ENCODE measurements at places on chromosomes 1 and 21. TPM values are rescaled to one million over a fixed set of nuclear protein-coding genes. Genes with fewer than 3 reads are reported as not detected.

Gene CNR2
- total RNA-seq, result under 0.01 TPM

Gene CTSK
- 110 TPM for total RNA-seq

DNA sequence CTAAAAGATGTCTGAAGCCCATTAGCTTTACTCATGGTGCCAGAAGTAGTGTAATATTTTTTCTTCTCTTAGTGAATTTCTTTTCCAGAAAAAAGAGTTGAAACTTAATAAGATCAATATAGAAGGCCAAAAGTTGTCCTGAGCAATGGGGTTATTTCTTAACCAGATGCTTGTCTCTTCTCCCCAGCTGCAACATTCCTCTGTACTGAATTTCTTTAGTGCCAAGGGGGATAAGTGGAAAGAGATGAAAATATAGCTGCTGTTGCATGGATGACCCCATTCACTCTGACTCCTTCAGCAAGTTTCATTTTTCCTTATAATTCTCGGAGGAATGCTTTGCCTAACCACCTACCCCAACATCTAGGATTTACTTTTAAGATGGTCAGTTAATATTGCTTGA lies 675.0 kb downstream of the USP25 start:
- H3K4me1 ChIP-seq, result no peaks in the 10 kb centered on the region
- DNase-seq, result peak; percentile 96
- peak overlapping the region; percentile 68 for H3K27ac ChIP-seq
- H3K27me3 ChIP-seq, result no peaks in the 10 kb centered on the region

DNA sequence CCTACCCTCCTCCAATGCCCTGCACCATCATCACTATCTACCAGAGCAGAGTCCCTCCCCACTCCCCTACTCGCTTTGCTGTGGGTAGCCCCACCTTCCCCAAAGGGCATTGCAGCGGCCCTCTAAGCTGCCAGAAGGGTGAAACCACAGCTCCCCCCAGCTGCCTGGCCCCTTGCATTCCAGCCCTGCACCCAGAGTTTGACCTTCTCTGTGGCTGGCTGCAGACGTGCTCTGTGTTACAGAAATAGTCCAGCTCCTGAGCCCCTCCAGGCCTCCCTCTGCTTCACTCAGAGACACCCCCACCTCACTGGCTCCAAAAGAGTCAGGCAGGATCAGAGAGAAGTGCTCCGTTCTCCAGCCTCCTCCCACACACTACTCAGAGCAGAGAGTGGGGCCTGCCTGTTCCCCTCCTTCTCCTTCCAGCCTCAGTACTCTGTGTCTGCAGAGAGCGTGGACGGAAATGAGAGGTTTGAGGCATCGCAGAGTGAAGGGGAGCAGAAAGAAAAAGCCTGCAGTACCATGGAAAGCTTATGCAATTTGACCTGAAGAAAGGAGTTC lies 63.2 kb downstream of the PLEKHA6 start:
- peak overlapping the region; percentile 48 for H3K27ac ChIP-seq
- DNase-seq, result peak; percentile 60
- no peaks in the 10 kb centered on the region for H3K36me3 ChIP-seq
- no peak overlapping the region for H3K4me3 ChIP-seq
- H3K27me3 ChIP-seq, result no peaks in the 10 kb centered on the region

- H3K27ac ChIP-seq, result peak overlapping the region; percentile 29
- H3K4me3 ChIP-seq, result no peak overlapping the region
- peak; percentile 62 for DNase-seq
- H3K36me3 ChIP-seq, result no peaks in the 10 kb centered on the region
- peaks cover 2% of the 10 kb centered on the region for H3K27me3 ChIP-seq
Measured at GRCh38 chr1:53892911-53893310, 1.1 kb upstream of the DIO1 start.

DNA sequence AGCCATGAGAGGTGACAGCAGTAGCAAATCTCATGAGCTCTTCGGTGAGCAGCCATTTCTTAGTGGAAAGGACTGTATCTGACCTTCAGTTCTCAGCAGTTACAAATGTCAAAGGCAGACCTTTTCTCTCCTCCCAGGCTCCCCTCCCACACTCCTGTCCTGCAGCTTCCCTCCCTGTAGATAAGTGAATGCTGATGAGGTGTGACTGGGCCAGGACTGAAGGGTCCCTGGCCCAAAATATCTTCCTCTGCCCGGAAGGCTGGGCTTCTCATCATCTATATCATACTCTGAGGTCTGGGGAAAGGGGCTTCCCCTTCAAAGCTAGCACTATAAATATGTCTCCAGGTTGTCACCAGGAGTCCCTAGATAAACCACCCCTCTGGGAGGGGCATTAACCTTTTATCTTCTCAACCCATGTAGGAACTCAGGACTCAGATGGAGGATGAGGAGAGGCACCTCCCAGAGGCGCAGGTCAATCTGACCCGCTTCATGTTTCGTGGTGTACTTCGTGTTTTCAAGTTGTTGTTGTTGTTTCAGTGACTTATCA lies 3.6 kb upstream of the ADAMTSL4 start:
- peaks cover 2% of the 10 kb centered on the region for H3K27me3 ChIP-seq
- no peak for DNase-seq
- no peak overlapping the region for H3K4me3 ChIP-seq
- H3K27ac ChIP-seq, result no peak overlapping the region
- no peaks in the 10 kb centered on the region for H3K36me3 ChIP-seq

DNA sequence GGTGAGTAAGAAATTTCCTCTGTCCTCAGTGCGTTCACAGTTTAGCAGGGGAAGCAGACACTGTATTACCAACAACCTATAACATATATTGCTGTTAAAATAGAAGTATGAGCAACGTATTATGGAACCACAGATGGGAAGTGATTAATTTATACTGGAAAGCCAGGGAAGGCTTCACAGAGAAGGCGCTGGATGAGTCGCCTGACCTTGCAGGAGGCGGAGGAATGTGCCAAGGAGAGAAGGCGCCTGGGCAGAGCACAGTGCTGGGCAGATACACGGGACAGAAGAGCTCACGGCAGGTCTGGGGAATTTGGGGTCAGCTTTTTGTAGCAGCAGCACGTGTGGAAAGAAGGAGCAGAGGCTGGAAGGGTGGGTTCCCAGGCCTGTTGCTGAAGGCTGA lies 116.3 kb downstream of the DHRS3 start:
- H3K36me3 ChIP-seq, result peaks cover 18% of the 10 kb centered on the region
- H3K4me3 ChIP-seq, result no peak overlapping the region
- no peak overlapping the region for H3K27ac ChIP-seq
- H3K4me1 ChIP-seq, result peaks cover 10% of the 10 kb centered on the region
- H3K27me3 ChIP-seq, result no peaks in the 10 kb centered on the region

DNA sequence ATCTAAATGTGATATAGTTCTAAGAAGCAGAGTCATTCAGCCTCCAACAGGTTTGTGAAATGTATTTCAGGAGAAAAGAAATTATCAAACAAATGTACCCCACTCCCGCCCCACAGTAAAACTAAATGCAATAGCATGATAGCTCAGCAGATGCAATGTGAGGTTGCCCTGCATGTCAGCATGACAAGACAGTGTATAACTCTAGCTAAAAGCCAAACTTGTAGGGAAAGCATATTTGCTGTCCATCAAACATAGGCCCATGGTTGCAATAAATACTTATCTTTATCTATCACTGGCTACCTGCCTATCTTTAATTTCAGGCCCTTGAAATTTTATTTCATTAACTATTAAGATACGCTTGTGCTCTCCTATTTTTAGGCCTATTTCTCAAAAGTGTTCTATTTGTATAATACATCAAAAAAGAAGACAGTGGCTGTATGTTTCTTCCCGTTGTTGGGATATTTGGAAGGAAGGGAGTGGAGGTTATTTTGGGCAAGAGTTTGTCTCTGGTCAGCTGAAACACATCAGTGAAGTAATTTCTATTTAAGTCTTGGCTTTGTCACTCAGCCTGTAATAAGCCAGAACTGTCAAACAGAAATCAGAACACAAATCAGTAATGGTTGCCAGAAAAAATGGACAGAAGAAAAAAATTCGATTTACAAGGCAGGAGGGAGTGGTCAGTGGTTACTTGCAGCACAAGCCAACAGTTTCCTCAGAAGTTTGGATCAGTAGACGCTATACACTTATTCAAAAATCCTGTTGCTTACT lies 307.4 kb upstream of the ADGRL2 start:
- H3K4me1 ChIP-seq, result no peaks in the 10 kb centered on the region
- peak; percentile 82 for DNase-seq
- H3K27ac ChIP-seq, result no peak overlapping the region
- H3K4me3 ChIP-seq, result no peak overlapping the region
- no peaks in the 10 kb centered on the region for H3K36me3 ChIP-seq
- H3K27me3 ChIP-seq, result no peaks in the 10 kb centered on the region

DNA sequence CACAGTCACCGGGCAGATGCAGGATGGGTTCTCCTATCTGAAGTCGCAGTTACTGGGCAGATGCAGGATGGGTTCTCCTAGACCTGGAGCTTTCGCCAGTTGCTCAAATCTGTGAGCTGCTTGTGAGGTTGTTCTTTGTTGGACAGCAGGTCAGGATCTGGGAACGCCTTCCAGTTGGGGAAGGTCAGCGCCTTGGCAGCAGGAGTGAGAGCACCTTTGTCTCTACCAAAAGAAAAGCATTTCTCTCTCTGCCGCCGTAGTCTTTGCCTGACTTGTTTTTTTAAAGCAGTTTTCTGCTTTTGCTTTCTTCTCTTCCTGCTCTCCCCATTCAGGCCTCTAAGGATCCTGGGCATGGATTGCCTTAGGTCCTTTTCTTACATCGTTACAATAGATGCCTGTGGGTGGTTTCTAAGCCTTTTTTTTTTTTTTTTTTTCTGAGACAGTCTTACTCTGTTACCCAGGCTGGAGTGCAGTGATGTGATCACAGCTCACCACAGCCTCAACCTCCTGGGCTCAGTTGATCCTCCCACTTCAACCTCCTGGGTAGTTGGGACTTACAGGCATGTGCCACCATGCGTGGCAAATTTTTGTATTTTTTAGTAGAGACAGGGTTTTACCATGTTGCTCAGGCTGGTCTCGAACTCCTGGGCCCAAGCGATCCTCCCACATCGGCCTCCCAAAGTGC lies 15.7 kb downstream of the PEX14 start:
- H3K27ac ChIP-seq, result no peak overlapping the region
- peaks cover 10% of the 10 kb centered on the region for H3K4me1 ChIP-seq
- H3K27me3 ChIP-seq, result no peaks in the 10 kb centered on the region

GRCh38 chr1:188154761-188155160 lies 1326.0 kb downstream of the PLA2G4A start:
- no peak overlapping the region for H3K27ac ChIP-seq
- H3K4me3 ChIP-seq, result no peak overlapping the region
- H3K36me3 ChIP-seq, result no peaks in the 10 kb centered on the region
- H3K27me3 ChIP-seq, result no peaks in the 10 kb centered on the region

DNA sequence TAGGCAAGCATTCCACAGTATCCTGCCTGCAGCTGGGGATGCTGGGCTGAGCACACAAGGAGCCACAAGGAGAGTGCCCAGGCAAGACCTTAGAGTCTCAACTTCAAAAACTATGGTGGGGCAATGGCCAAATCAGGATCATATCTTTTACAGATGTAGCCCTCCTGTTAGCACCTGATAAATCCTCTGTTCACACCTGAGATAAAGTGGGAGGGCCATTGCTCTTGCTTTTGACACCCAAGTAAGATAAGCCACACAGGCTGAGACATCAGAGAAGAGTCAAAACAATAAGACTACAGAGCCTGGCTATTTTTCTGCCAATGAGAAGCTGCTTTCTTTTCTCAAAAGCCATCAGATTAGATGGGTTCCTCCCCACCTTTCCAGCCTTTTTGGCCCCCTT lies 148.9 kb downstream of the AJAP1 start:
- no peak overlapping the region for H3K27ac ChIP-seq
- no peak for DNase-seq
- no peaks in the 10 kb centered on the region for H3K36me3 ChIP-seq
- no peak overlapping the region for H3K4me3 ChIP-seq

- no peak overlapping the region for H3K4me3 ChIP-seq
- H3K4me1 ChIP-seq, result peaks cover 23% of the 10 kb centered on the region
- peak; percentile 35 for DNase-seq
- H3K27ac ChIP-seq, result peak overlapping the region; percentile 79
- H3K27me3 ChIP-seq, result no peaks in the 10 kb centered on the region
- no peaks in the 10 kb centered on the region for H3K36me3 ChIP-seq
Measured at GRCh38 chr1:6385488-6386191, 7.9 kb downstream of the ACOT7 start.

- H3K27ac ChIP-seq, result peak overlapping the region; percentile 0
- H3K4me1 ChIP-seq, result peaks cover 51% of the 10 kb centered on the region
- H3K4me3 ChIP-seq, result no peak overlapping the region
- peaks cover 11% of the 10 kb centered on the region for H3K36me3 ChIP-seq
- no peak for DNase-seq
Measured at GRCh38 chr1:226711976-226712741, 26.9 kb downstream of the ITPKB start.

GRCh38 chr1:100152271-100152670 lies 19.3 kb downstream of the TRMT13 start:
- DNase-seq, result peak; percentile 12
- no peak overlapping the region for H3K27ac ChIP-seq
- H3K36me3 ChIP-seq, result peaks cover 14% of the 10 kb centered on the region
- no peaks in the 10 kb centered on the region for H3K27me3 ChIP-seq
